Activated T-cell treated with anti-CD3 and anti-CD28 coated beads, Interleukin-2, amount 50 U/mL, for 48 hours (primary cell): ENCODE measurements at places on chromosomes 12 and 14.

DNA sequence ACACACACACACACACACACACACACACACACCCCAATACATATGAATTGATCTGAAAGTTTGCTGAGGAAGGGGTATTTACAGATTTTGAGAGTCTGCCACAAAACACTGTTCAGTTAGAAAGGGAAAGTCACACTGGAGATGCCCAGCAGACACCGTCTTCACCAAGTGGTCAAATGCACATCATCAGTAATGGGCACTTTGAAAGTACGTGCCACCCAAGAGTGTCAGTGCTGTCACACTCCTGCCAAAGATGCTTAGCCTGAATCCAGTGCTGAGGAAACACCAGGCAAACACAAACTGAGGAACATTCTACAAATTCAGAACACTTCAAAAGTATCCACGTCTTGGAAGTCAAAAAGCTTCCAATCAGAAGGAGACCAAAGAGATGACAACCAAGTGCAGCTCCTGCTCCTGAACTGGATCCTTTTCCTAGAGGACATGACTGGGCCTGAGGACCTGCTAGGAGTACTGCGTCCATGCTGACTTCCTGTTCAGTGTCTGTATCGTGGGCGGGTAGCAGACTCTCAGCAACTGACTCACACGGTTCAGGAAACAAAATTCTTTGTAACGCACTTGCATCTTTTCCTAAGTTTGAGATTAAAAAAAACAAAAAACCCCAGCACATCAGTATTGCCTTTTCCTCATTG is 18.6 kb downstream of the PSMC1 start:
- peak; percentile 57 for DNase-seq

DNA sequence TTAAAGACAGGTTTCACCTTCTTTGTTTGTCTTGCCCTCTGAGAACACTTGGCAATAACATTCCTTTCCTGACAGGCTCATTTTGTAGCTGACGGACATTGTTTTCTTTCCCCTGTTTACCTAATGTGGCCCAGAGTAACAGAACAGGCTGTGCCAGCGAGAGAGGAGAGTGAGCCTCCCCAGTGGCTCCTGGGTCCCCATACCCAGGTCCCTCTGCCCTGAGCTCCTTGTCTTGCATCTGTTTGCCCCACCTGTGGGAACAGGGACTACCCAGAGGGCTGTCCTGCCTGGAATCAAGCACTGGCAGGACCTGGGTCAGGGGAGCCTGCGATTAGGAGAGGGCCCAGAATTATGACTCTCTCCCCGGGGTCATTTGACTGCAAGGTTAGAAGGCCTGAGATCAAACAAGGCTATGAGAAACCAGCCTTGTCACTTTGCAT is 222.9 kb downstream of the ZFP36L1 start:
- no peak for DNase-seq

DNA sequence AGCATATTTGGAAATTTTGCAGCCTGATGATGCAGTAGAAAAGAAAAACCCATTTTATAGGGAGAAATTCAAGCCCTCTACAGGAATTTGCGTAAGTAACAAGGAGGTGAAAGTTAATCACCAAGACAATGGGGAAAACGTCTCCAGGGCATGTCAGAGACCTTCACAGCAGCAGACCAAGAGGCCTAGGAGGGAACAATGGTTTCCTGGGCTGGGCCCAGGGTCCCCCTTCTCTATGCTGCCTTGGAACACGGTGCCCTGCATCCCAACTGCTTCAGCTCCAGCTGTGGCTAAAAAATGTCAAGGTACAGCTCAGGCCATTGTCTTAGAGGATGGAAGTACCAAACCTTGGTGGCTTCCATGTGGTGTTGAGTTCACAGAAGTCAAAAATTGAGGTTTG is 6.5 kb upstream of the KRT6C start:
- no peak for DNase-seq

DNA sequence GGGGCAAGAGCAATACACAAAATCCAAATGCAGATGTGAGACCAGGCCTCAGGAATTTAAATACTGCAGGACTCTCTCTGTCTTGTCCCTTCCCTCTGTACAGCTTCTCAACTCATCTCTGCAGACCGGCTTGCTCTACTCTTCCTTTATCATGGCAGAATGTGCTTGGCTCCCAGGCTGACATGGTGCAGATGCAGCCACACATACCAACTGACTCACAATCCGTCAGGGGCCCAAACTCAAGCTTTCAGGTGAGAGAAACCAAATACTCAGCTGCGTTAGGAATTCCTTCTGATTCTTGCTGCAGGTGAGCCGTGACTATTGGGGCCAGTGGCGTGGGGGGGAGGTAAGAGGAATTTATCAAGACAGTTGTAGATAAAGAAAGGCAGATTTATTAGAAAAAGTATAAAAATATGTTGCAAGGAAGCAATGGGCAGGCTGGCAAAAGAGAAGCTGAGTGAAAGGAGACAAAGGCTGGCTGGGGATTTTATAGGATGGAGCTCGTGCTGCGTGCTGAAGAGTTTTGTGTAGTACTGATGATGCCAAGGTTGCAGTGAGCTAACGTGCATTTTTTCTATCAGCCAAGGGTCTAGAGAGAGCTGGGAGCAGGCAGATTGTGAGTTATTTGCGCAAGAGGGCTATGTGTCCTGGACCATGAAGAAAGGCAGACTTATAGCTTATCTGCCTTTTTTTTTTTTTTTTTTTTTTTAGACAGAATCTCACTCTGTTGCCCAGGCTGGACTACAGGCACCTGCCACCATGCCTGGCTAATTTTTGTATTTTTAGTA is 5.0 kb upstream of the LGALS3 start:
- no peak for DNase-seq
